ENCODE measurements at places on chromosomes 4 and X.

GRCh38 chrX:6729626-6730025 is 194.7 kb upstream of the VCX3A start:
- DNase-seq: no peak

- no peak for DNase-seq
Observed at GRCh38 chrX:70525733-70526132, 81.1 kb downstream of the DLG3 start.

DNA sequence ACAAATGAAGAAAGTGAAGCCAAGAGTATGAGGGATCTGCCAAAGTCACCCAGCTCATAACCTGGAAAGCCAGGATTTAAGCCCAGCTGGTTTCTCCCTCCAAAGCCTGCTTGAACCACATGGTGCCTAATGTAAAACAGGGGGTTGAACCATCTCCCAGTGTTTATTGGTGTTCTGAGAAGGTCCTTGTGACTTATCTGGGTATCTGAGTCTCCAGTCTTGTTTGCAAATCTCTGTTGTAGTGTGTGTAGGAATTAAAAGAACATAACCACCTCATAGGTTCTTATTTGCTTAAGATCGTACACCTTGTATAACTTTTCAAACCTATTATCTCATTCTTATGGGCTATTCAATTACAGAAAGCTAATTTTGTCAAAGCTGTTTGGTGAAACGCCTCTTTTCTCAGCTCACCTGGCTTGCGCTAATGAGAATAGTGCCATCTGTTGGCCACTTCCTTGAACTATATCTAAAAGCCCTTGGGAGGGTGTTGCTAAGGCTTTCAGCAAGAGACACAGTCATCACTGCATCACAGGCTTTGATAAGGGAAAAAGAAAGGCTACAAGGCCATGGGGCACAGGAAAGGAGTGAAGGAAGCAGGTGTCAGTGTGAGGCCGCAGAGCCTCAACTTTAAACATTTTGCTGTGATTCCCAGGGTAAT is 34.0 kb downstream of the ETDB start:
- peak; percentile 1 for DNase-seq

- DNase-seq: no peak
Observed at GRCh38 chrX:7086384-7086783, 61.1 kb upstream of the STS start.

GRCh38 chrX:111568354-111568753 is 56.9 kb downstream of the SERTM2 start:
- DNase-seq: no peak

DNA sequence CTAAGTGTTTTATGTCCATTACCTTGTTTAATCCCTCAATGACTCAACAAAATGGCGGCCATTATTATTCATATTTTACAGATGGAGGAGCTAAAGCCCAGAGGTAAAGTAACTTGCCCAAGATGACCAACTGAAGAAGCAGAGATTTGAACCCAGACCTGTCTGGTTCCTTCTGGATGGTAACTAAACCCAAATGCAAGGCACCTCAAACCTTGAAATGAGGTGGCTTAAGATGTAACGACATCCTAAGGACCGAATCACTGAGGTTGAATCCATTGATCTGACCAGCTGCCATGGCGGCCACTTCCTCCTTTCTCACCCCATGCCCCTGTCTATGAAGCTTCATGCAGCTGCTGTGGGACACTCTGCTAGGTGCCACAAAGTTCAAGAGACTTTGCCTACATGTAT is 932 bp downstream of the TLR10 start:
- DNase-seq: no peak

- no peak for DNase-seq
Observed at GRCh38 chrX:134671294-134671693, 13.0 kb upstream of the PLAC1 start.

GRCh38 chr4:13238936-13239335 is 245.2 kb downstream of the RAB28 start:
- no peak for DNase-seq

- DNase-seq: no peak
Observed at GRCh38 chr4:15690020-15690809, 8.6 kb downstream of the FAM200B start.

DNA sequence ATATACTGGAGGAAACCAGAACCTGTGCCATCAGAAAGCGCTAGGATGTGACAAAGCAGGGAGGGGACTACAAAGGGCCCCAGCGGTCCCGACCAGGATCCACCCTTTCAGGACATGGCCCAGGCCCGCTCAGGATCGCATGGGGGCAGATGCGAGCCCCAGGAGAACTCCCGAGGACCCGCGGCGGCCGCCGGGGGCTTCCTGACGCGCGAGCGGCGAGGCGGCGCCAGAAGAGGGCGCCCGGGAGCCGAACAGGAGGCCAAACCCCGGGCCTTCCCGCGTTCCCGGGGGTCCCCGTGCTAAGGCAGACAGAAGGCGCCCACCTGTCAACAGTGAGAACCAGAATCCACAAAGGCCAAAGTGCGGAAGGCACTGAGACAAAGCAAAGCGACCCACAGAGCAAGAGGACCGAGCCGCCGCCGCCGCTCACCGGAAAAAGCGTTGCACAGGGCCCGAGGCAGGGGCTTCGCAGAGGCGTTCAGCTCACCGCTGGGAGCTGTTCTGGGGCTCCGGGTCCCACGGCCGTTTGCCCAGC is 7.3 kb upstream of the OPN1LW start:
- no peak for DNase-seq

DNA sequence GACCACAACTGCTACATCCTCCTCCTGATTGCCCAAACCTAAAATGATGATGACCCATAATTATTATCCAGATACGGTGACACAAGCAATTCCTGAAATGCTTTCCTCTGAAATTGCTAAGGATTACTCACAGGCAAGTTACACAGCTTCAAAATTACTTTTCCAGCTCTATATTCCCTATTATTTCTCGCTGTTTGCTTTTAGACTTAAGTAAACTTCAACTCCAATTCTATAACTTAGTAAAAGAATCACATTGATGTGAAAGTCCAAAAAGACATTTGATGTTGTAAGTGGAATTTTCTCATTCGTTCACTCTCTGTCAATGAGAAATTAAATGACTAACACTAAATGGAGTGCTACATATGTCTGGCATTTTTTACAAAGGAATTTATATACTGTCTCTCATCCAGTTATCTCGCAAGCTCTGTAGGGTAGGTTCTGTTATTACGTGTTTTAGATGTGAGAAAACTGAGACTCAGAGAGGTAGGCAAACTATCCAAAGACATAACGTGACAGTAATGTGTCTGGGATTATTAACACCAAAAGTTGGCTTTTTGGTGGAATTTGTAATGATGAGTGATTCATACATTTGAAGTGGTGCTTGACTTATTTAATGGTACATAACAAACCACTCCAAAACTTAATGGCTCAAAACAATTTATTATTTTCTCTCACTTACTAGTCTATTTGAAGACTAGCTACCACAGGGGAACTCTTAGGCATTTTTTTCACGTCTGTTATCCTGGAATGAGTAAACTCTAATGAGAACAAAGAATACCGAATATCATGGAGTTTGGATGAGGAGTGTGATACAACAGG is 31.5 kb downstream of the PALLD start:
- DNase-seq: no peak

DNA sequence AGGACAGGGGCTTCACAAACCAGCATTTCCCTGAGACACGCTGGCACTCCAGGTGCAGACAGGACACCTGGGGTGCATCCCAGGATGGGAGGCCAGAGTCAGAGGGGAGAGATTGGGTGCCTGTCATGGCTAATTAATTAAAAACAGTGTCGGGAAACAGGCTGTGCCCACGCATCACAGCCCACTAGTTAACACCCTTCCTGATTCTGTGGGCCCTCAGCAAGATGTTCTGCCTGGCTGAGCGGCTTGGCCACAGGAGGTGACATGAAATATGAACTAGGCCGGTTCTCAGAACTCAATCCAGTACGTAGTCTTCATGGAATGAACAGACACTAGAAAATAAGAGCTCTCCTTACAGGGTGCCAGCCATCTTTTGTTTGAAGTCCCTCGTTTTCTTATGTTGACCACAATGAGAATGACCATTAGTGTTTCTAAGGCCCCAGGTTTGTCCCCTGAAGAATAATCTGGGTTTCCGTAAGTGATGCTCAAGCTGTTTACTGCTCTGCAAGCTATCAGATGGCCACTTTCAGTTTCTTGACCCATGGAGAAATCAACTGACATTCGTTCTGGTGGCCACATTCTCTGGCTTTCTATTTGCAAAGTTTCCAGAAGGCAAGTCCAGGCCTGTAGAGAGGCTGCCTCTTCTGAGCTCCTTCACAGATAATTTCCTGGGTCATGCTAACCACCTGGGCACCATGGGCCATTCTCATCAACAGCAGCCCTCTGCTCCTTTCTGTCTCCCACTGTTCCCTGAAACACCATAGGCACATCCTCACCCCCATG is 72.3 kb downstream of the SLC34A2 start:
- no peak for DNase-seq

GRCh38 chr4:182738283-182739047 is 178.7 kb downstream of the DCTD start:
- no peak for DNase-seq

DNA sequence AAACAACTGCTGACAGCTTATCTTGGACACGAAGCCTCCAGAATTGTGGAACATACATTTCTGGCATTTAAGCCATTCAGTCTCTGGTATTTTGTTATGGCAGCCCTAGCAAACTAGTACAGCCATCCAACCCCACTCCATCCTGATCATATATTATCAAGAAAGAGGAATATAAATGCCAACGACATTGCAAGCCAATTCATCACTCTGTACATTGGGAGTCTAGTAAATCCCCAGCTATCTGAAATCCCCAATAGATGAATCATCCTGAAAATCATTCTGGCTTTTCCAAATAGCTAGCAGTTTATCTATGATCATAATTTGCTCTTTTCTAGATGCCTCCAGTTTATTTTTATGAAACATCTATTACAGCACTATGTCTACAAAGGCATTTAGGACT is 41.1 kb downstream of the FRMD7 start:
- DNase-seq: no peak

- no peak for DNase-seq
Observed at GRCh38 chr4:1239141-1239949, 9.6 kb downstream of the CTBP1 start.

- DNase-seq: no peak
Observed at GRCh38 chrX:41457613-41458192, 10.6 kb downstream of the NYX start.

DNA sequence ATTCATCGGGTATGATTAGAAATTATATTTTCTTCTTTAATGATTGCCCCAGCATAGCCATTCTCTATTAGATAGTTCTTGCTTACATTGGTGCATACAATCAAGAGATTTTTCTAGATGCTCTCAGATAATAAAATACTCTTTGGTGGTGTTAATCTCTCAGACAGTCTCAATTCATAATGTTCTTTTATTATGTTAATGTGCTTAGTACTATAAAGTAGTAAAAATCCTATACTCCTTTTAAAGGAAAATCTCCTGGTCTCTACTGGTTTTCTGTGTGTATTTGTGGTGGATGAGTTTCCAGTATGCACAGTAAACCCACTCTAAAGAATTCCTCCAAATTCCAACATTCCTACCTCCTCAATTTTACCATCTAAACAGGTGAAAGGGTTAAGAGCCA is 203.5 kb downstream of the FAT4 start:
- DNase-seq: no peak

DNA sequence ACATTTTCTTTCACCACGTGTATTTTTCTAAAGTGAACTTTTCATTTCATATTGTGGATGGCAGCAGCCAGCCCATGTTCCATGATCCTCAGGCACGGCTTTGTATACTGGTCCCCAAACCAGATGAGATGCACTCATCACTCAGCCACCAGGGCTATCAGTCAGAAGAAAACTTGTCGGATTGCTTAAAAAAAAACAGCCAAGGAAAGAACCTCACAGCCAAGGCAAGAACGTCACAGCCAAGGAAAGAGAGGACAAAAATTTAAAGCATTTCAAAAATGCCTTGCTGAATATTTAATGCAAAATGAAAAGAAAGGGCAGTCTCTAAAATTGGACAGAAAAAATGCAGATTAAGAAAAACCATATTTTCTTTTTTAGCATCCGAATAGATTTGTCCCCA is 333.3 kb downstream of the PDGFC start:
- DNase-seq: no peak

DNA sequence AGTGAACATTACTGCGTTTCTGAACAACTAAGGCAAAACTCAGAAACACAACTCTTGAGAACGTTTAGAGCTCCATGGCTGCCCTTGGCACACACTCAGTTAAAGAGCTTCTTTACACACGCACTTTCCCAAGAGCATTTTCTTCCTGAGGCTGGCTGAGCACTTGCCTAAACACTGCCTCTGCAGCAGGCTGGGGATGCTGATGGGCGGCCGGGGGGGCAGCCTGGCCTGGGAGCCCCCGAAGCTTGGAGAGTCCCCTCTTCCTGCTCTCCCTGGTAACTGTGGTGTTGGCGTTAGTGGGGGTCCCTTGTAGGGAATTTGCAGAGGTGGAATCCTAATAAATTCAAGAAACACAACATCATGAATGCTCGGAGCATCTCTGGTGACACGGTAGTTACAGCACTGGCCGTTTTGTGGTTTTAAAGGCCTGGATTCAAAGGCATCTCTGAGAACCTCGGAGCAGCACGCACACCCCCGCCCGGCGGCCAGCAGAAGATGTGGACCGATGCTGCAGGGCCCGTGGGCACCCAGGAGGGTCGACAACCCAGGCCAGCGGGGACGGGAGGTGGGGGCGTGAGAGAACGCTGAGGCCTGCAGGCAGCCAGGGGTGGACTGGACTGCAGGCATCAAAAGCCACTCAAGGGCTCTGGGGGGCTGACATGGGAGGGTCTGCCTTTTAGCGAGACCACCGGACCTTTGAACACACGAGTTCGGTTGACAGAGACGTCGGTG is 45.4 kb downstream of the FGFRL1 start:
- no peak for DNase-seq

DNA sequence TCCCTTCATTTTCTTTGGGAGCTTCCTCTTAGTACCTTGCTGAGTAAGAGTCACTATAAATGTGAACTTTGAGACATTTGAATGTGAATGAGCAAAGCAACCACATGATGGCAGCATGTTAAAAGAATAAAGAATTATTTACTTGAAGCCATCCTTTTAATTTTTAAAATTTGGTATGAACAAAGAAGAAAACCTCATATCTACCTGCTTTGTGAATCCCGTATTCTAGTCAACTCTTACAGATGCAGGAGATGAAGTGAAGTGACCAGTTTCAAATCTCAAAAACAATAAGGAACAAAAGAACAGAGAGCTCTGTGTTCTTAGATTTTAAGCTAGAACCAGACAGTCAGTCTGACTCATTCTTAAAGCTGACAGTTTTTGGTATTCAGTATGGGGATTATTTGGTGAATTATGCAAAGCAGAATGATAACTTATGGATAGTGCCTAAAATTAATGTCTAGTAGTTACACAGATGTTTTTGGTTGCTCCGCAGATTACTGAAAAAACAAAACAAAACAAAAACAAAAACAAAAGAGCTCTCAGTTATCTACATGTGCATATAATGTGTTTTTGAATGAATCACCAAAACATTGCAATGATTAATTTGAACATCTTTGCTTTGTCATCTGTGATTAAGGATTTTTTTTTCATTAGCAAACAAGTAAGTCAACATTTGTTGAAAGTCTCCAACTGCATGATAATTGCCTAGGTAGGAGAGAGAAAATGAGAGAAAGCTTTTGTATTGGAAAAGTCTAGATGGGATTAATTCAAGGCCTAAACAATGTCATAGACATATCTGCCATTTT is 48.2 kb upstream of the H2AZ1 start:
- DNase-seq: peak; percentile 35

Measured in NCI-H2081 treated with DMSO at 0.1 percent for 48 hours (cell line).